M059J (cell line): ENCODE measurements at places on chromosomes 1 and 21.

DNA sequence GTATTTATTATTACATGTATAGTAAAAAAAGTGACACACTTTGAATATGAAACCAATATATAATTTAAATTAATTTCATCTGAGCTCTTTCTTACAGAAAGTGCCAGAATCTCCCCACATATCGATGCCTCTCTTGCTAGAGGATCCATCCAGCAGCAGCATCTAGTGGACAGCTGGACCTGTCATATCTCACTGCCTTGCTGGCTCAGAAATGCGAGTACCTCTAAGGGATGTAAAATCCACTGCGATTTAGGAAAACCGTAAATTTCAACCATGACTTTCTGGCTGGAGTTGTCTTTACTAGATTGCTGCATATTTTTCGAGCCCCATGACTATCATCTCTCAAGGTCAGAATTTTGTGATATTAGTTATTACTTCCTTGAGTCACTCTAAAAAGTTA, 333.8 kb downstream of the NEGR1 start:
- peak; percentile 1 for DNase-seq

GRCh38 chr1:231415018-231415583, 7.0 kb downstream of the EGLN1 start:
- DNase-seq: no peak

GRCh38 chr1:208235982-208236761, 8.0 kb downstream of the PLXNA2 start:
- peak; percentile 82 for DNase-seq

DNA sequence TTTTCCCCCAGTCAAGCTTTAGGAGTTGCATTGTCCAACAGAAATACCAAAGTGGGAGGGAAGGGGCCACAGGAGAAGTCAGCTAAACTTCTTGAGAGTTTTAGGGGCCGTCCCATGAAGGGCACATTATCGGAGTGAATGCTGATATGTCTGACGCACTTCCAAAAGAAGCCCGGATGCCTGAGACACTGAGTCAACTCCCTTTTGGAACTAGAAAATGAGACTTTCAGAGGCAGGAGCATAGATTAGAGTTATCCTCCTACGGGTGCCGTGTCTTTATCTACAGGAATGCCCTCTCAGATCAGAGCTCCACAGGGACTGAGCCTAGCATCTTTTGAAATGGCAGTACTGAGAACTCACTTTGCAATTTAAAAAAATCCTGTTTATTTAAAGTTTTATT, 13.1 kb downstream of the ACTN2 start:
- DNase-seq: peak; percentile 33

DNA sequence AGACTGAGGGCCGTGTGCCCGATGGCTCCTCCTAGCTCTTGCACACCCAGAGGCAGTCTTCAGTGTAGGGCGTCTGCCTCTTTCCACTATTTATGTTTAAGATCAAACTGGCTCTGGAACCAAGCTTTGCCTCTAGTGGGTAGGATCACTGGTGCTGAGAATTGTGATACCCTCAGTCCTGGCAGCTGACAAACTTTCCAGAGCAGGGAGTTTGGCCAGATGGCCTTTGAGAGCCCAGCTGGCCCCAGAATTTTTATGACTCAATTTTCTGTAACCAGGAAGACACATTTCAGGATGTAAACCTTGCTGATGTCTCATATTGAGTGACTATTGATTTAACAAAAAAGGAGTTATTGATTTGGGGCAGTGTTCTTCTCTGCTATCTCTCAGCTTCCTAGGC, 6.7 kb downstream of the COQ8A start:
- DNase-seq: no peak

- DNase-seq: peak; percentile 54
Observed at GRCh38 chr1:150562446-150563339, 13.5 kb downstream of the ADAMTSL4 start.

GRCh38 chr1:157770442-157771043, 6.4 kb downstream of the FCRL2 start:
- no peak for DNase-seq

DNA sequence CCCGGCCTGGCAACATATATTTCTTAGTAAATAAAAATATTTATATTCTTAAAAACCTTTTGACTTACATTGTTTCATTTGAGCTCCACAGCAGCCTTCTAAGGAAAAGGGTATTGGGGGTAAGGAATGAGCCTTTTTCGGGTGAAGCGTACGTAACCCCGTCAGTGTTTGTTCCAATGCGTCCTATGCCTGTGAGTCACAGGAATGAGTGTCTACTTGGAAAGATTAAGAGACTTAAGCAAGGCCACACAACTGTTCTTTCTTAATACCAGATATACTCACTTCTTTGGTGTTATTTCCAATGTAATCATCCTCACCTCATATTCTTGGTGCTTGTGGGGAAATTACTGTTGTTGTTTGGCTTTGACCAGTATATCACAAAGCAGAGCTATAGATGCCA, 22.7 kb downstream of the WDTC1 start:
- DNase-seq: peak; percentile 5

- no peak for DNase-seq
Observed at GRCh38 chr1:230306169-230306568, 120.0 kb downstream of the PGBD5 start.

GRCh38 chr1:65949230-65949626, 156.5 kb downstream of the PDE4B start:
- DNase-seq: peak; percentile 10

DNA sequence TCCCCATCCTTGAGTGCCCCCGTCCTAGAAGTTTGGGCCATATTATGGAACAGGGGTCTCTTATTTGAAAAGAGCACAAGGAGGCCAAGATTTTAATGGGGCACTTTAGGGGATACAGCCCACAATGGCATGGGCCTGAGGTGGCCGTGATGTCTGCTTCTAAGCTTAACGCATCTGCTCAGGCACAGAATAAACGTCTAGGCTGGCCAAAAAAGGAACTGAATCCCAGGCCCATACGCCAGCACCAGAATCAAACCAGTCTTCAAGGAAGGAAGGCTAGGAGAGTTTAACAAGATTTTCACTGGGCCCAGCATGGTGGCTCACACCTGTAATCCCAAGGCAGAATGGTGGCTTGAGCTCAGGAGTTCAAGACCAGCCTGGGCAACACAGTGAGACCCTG, 9.2 kb upstream of the SARS1 start:
- no peak for DNase-seq

DNA sequence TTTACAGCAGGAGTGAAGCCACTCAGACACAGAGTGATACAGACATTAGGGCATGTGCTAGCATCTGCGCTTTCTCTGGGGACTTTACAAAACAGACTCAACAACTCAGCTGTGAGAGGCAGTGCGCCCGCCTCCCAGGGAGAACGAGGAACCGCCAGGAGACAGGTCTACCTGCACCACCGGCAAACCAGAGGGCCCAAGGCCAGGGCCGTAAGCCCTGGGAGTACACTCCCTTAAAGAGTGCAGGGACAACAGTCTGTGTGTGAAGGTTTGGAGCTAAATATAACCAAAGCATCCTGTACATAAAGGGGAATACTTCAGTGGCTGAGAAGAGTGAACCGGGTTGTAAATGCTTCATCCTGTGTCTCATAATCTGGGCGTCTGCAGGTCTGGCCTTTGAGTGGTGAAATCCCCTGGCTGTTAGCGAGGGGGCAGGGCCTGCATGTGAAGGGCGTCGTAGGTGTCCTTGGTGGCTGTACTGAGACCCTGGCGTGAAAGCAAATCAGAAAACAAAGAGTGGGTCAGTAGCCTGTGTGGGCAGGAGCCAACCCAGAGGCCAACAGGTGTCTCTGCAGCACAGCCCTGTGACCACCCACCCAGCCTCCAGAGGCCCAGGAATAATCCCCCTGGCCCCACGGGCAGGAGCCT, 86.9 kb downstream of the CD247 start:
- DNase-seq: no peak

GRCh38 chr1:119646521-119647227, 1.4 kb downstream of the ZNF697 start:
- peak; percentile 60 for DNase-seq

GRCh38 chr1:143680304-143680703, 291.5 kb downstream of the FAM72C start:
- no peak for DNase-seq

GRCh38 chr1:193676996-193677549, 490.7 kb upstream of the B3GALT2 start:
- peak; percentile 40 for DNase-seq

DNA sequence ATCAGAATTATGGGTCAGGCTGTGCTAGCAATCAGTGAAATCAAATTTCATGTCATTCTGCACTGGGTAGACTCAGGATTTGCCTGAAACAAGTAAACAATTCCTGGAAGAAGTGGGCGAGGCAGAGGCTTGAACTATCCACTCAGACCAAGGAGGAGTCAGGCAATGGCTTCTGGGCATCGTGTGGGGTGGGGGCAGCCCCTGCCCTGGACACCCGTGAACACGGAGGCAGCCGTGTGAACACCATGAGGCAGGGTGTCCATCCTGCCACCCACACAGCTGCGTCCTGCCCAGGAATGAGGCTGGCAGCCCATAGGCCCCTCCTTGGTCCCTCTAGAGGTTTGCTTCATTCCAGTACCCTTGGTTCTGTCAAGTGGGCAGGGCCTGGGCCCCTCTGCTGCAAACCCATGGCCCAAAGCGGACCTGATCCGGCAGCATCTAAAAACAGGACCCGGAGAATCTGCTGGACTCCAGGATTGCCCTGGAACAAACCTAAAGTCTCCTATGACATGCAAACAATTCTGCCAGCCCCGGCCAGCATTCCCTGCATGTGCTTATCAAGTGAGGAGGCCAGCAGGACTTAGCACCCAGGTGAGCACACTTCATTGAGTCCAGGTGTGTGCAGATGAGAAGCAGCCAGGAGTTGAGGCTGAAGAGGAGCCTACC, 69.5 kb downstream of the PDE9A start:
- no peak for DNase-seq

DNA sequence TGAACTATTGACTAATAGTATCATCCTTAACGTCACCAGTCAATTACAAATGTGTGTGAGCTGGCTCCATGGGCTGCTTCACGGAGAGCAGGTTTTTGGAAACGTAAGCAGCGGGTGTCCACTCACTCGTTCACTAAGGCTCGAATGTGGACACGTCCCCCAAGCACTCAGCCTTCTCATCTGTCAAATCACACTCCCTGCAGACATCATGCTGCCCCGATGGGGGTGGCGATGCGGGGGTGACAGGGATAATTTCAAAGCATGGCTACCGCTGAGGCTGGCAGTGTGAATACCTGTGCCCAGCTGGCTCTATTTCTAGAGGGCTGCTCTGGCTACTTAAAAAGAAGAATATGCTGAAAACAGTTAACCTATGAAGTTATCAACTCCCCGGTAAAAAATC, 71.3 kb downstream of the CAPZB start:
- DNase-seq: no peak

- peak; percentile 60 for DNase-seq
Observed at GRCh38 chr1:207959141-207959825, 48.4 kb upstream of the CD34 start.

- DNase-seq: no peak
Observed at GRCh38 chr1:198534548-198535418, 5.7 kb downstream of the ATP6V1G3 start.
